GM19239 (cell line): ENCODE measurements at places on chromosomes 7 and 10.

DNA sequence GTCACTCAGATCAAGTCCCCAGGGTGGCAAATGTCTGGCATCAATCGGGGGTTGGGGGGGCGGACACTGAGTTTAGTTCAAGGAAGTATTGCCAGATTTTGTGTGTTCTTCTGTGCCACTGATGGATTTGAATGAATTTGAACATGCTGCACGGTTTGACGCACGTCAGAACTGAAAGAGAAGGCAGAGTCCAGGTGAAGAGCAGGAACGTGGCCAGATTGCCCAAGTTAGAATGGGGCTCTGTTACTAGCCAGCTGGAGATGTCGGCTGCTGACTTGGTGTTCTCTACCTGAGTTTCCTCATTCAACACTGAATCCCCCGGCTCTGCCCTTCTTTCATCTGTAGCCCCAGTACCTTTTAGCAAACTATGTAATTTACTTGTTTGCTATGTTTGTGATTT, 180.2 kb downstream of the PRKCQ start:
- no peak for DNase-seq

DNA sequence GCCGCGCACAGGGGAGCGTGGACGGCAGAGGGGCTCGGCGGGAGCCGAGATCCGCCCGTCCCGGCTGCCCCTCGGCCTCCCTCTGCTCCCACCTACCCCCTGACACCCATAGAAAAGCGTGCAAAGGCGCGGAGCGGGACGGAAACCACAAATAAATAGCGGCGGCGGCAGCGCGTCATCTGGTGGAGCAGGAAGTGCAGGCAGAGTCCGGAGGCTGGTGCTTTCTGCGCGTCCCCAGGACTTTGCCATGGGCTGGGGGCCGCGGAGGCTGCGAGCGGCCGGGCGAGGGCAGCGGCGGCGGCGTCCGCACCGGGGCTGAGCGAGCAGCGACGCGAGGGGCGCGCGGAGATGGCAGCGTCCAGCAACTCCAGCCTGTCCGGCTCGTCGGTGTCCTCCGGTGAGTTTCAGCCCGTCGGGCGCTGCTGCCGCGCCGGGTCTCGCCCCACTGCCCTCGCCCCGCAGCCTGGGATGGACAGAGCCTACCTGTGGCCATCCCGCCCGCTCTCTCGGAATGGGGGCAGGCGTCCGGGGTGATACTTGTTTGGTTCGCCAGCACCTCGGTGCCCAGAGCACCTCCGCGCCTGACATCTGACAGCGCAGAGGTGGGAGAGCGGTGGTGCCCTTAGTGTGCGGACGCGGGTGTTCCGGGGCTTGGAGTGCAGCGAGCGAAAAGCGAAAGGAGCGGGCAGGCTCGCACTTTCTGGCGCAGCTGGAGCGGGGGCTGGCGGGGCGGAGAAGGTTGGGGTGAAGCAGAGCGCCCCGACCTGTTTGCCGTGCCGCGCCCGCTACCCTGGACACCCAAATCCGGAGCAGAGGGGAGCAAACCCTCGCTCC, at the start of gene CHN2:
Gene CHN2, plus strand, starts transcription at position 182 of the 834 bp plus-strand sequence.
- DNase-seq = peak; percentile 23

GRCh38 chr7:12207046-12207445, 4.0 kb upstream of the TMEM106B start:
- DNase-seq = no peak

GRCh38 chr10:84519235-84519634, 190.8 kb downstream of the CCSER2 start:
- DNase-seq = no peak
